ENCODE measurements at places on chromosomes 5 and 9.

DNA sequence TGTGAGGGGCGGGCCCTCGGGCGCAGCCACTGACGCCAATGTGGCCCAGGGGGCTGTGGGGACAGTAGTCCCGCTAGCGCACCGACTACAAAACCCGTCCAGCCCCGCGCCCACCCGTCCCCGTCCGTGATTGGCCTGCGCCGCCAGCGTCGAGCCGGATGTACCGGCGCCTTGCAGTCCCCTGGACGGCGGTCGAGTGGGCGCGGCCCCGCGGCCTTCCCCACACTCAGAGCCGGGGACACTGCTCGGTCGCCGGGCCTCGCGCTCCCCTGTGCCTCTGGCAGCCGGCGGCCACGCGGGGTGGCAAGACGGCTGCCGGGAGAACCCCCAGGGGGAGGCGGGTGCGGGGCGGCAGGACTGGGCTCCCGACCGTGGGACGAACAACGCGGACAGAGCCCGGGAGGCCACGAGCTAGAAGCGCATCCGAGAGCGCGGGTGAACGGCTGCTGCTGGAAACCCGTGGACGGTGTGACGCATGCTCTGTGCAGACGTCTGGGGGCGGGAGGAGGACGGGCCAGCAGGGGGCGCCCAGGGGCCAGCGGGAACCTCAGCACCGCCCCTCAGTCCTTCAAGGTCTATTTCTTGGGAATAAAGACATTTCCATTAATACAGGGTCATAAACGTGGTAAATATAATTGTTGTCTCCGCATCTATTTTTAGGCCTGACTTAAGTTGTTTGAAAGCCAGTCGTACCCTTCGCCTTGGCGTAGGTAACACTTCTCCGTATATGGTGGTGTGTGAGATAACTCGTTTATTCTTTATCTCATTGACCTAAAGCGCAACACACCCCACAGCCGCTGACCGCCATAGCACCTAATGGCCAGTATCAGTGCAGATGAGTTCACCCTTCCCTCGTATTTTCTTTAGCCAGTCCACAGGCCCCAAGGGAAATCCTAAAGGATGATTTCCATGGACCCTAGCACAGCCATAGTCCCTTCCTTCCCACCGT lies 629 bp upstream of the BICD2 start:
- DNase-seq: peak; percentile 99

GRCh38 chr5:139910901-139911300 lies 115.3 kb downstream of the PSD2 start:
- no peak for DNase-seq

DNA sequence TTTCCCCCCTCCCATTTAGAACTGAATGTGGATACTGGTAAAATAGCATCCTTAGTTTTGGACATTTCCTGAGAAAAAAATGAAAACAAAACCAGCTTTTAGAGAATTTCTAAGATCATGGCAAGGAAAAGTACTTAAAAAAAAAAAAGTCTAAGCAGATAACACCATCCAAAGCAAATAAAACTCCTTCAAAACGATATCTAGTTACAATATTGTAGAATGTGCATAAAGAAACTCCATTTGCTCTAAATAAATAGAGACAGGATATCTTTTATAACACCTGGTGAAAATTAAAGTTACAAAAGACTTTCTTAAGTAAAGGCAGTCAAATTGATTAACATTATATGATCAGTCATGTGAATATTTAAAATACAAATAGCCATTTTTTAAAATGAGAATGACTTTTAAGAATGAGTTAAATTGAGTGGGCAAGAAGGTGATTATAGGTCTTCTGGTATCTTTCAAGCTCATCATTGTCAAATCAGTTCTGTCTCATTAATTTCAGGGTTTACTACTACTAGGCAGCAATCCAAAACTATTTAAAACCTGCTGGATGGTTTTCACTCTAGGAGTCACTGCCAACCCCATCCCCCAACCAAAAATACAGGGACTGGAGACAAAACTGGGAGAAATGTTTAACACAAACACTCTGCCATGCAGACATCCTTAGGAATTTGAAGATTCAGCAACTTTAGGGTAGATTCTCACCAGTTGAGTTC lies 382.6 kb downstream of the ADGRV1 start:
- no peak for DNase-seq

- DNase-seq: no peak
Observed at GRCh38 chr9:16309082-16309468, 561.4 kb downstream of the BNC2 start.

GRCh38 chr5:94778299-94778698 lies 159.8 kb downstream of the SLF1 start:
- no peak for DNase-seq

GRCh38 chr9:36935768-36936497 lies 98.1 kb downstream of the PAX5 start:
- peak; percentile 55 for DNase-seq

DNA sequence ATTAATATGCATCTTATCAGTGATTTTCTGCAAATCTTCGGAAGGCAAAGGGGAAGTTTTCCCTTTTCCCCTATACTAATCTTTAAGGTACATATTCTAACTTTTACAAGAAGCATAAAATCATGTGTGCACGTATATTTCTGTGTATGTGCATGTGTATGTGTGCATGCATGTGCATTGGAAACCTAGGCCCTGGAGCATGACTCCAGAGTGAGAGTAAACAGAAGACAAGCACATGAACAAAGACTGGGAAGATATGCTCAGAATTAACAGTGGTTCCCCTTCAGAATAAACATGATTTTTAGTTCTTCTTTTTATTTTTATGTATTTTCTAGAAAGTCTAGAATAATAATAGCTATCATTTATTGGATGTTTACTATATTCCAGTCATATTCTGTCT lies 10.9 kb upstream of the SELENOP start:
- no peak for DNase-seq

DNA sequence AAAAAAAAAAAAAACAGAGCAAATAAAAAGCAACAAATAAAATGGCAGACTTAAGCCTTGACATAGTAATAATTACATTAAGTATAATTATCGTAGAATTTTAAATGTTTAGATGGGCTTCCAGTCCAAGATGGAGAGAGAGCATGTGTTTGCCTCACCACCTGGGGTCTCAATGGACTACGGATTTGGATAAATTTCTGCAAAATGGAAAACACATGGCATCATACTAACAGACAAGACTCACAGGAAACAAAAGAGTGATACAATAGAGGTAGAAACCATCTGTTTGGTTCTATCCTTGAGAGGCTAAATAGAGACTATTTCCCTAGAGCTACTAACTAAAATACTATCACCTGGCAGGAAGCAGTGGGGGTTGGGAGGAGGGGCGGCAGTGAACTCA lies 144.3 kb downstream of the MUSK start:
- no peak for DNase-seq

GRCh38 chr5:177169271-177169670 lies 35.7 kb downstream of the NSD1 start:
- no peak for DNase-seq

- DNase-seq: peak; percentile 84
Observed at GRCh38 chr5:1386274-1386717, 41.4 kb upstream of the CLPTM1L start.

- DNase-seq: no peak
Observed at GRCh38 chr5:135564331-135564730, 14.5 kb downstream of the CXCL14 start.

- no peak for DNase-seq
Observed at GRCh38 chr5:66886941-66887340, 290.7 kb downstream of the MAST4 start.

- DNase-seq: no peak
Observed at GRCh38 chr5:123156577-123157296, 67.7 kb downstream of the PRDM6 start.

- no peak for DNase-seq
Observed at GRCh38 chr5:147925020-147925419, 18.7 kb upstream of the C5orf46 start.

DNA sequence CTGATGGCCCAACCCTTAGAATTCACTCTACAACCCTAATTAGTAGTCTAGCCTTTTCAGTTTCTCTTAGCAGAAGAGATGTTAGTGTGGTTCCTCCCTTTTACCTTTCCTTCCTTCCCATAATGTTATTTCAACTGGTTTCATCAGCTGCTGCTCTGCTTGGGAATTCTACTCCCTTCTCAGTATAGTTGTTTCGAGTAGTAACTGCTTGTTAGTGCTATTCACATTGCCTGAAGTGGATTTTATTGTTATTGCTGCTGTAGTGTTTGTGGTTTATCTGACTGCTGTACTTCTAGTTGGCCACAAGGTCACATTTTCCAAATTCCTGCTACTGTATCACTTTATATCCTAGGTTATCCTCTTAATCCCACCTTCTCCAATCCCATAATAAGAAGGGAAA lies 29.7 kb downstream of the SMIM15 start:
- DNase-seq: no peak

- no peak for DNase-seq
Observed at GRCh38 chr5:177438468-177438867, 8.1 kb upstream of the PRR7 start.

GRCh38 chr9:136499071-136499934 lies 16.5 kb upstream of the SEC16A start:
- DNase-seq: no peak

- DNase-seq: no peak
Observed at GRCh38 chr5:119271758-119272730, 83.8 kb upstream of the TNFAIP8 start.

DNA sequence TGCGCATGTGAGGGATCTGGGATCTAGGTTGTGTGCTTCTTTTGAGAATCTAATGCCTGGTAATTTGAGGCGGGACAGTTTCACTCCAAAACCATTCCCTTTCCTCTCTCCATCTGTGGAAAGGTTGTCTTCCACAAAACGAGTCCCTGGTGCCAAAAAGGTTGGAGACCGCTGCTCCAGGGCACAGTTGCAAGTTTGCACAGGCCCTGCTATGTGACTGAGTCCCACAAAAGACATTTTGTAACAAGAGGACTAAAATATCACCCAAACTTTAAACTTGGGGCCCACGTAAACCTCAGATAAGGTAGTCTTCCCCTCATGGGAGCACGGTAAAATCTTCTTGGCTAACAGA lies 5.8 kb upstream of the ZNF367 start:
- no peak for DNase-seq

DNA sequence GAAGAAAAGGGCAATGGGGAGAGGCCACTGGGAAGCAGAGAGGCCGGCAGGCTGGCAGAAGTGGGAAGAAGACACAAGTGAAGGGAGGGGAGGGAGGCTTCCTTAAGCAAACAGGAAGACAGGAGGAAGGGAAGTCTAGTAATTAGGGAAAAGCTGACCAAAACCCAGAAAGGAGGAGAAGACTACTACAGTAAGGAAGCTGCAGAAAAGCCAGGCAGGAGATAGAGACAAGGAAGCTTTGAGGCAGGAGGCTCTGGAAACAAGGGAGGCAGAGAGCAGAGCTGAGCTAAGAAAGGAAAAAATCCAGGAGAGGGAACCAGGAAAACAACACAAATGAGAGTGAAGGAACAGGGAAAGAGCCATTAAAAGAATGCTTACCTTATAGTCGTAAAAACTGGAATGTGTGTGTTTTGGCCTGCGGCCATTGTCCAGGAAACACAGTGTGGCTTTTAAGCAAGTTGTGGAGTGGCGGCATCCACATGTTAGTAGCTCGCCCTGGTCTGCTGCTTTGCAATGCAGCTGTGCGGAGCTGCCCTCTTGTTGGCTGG lies 317.1 kb upstream of the CLINT1 start:
- DNase-seq: no peak

DNA sequence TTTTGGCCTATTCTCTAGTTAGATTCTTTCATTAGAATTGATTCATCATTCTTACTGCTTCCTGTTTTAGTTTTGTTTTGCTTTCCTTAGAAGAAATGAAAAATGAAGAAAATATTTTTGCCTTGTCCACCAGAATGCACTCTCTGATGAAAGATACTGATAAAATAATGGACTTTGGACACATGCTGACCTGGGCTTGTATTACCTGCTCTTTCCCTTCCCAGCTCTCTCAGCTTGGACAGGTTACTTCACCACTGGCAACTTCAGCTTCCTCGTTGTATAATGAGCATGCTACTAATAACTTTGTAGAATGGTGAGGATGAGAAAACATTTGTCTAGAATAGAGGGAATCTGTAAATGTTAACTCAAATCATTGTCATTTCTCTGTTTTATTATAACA lies 1468.1 kb upstream of the WWC1 start:
- DNase-seq: no peak

DNA sequence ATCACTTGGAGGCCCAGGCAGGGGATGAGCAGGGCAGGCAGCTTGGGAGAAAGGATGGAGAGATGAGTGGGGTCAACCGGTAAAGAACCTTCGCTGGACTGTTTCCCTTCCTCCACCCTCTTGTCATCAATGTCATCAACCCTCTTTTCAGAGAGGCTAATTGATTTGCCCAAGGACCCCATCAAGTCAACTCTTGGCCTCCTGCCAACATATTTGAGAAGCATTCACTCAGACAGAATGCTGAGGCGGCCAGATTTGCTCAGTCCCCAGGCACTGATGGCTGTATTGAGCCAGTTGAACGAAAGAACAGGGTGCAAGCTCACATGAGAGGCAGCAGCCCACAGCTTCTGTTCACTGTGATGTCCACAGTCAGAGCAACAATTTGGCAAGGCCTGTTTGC lies 193.5 kb downstream of the RFK start:
- no peak for DNase-seq

DNA sequence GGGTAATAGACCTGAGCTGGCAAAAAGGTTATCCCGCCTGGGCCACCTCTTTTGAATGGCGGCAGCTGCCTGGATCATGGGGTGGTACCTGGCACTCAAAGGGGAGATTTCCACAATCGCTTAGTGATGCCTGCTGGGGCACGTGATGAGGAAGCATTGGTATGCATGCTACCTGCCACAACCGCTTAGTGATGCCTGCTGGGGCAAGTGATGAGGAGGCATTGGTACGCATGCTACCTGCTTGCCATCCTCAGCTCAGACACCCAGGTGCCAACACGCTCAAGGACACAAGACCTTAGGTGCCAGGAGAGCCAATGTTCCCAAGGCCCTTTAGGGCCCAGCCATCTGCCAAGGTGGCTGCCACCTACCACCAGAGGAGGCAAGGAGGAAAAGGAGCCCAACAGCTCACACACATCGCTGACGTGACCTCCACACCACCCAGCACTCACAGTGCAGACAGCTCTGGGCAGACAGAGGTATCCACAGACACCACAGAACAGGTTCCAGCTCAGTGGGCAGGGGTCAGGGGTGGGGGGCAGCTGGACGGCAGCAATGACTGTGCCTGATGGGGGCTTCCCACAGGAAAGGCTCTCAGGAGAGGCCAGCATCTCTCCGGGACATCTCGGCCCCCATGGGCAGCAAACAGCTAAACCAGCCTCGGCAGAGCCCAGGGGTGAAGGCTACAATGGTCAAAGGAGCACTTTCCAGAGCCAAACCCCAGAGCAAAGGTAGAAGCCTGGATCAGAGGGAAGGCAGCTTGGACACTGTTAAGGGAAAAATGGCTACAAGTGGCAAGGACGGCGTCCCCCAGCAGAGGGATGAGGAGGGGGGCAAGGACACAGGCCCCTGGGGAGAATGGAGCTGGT lies 43.0 kb upstream of the SARDH start:
- DNase-seq: no peak

DNA sequence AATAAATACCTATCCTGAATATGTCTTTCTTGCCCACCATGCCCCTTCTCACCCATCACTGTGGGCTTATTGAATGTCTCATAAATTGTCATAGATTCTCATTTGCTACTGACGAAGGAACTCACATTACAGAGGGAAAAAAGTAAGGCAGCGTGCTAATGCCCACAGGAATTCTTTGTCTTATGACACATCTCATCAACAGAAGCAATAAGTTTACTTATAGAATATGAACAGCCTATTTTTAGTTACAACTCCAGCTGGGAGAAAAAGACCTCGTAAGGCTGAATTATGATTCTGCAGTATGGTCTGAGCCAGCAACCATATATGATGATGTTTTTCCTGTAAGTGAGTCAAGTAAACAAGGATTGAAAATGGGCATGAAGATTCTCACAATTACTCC lies 22.4 kb upstream of the ATG10 start:
- no peak for DNase-seq

- no peak for DNase-seq
Observed at GRCh38 chr5:124867137-124867704, 120.8 kb upstream of the ZNF608 start.

- no peak for DNase-seq
Observed at GRCh38 chr5:5145651-5146529, 5.8 kb downstream of the ADAMTS16 start.
